ENCODE measurements at places on chromosomes 7 and 10. TPM values are rescaled to one million over a fixed set of nuclear protein-coding genes. Genes with fewer than 3 reads are reported as not detected.
A peak's percentile ranks its signal among the peaks of the same experiment; 100 is the strongest.

DNA sequence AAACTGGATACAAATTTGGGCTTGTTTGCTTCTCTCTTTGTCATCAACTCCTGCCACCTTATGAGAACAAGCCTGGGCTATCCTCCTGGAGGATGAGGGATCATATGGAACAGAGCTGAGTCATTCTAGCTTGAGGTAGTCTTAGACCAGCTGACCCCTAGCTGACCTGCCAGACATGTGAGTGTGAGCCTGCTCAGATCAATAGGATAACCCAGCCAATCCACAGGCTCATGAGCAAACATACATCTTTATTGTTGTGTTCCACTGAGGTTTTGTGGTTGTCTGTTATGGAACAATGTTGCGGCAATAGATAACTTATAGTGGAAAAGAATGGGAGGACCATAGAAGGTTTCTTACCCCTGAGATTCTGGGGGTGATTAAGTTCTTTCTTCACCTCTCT, 54.5 kb upstream of the FAM180A start:
- H3K4me1 ChIP-seq, result peaks cover 9% of the 10 kb centered on the region
- H3K27ac ChIP-seq, result no peak overlapping the region
- no peak overlapping the region for H3K4me3 ChIP-seq

- no peaks in the 10 kb centered on the region for H3K27me3 ChIP-seq
- DNase-seq, result peak; percentile 96
- H3K4me3 ChIP-seq, result no peak overlapping the region
- peaks cover 17% of the 10 kb centered on the region for H3K4me1 ChIP-seq
- H3K27ac ChIP-seq, result peak overlapping the region; percentile 67
These were observed 72.9 kb upstream of the GRID1 start for GRCh38 chr10:86439544-86439943.

Gene CAMK1D
- total RNA-seq, result 0.55 TPM

DNA sequence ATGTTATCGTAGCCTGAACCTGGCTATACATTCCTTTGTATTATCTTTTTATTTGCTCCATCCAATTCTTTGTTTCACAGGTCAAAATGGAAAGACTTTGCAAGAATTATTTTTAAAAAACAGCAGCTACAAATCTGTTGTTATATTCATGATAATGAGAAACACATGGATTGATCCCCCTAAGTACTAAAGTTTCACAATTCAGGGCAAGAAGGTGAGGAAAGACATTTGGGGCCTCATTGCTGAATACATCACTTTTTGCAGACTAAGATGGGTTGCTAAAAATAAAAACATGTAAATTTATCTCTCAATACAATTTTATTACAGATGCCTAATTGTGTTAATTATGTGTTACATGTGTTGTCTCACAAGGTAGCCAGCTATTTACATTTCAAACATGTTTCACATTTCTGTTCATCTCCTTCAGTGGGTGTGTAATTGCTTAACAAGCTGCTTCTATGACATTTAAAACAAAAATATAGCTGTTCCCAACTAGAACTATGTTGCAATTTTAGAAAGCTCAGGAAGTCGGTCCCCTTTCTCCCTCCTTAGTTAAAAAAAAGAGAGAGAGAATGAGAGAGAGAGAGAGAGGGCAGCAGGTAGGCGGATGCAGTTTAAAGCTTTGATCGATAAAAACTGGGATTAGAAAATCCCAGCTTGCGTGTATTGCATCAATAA, 606.3 kb upstream of the FZD8 start:
- no peak overlapping the region for H3K27ac ChIP-seq
- H3K4me3 ChIP-seq, result no peak overlapping the region
- H3K4me1 ChIP-seq, result no peaks in the 10 kb centered on the region
- H3K36me3 ChIP-seq, result no peaks in the 10 kb centered on the region
- no peak for DNase-seq

DNA sequence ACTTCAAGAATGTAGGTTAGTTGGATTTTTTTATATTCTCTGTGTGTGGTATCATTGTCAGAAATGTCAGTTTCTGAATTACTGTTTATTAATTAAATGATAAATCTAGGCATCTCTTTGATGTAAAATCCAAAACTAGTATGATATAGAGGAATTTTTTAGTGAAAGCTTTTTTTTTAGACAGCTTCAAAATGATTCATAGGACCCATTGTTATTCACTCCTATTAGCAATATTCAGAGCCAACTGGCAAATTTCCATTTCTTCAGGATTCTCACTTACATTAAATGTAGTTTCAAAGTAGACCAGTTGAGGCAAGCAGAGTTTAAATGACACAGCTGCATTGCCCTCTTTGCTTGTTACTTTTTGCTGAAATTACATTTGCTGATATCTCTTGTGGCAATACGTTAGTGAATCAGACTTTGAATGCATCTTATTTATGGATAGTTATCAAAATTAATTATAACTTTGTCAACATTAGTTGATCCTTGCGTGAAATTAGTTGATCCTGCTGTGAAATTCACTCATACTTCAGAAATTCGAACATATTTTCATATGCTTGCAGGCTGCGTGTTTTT, 20.3 kb downstream of the ZNF277 start:
- H3K27ac ChIP-seq, result no peak overlapping the region
- H3K36me3 ChIP-seq, result no peaks in the 10 kb centered on the region
- no peaks in the 10 kb centered on the region for H3K27me3 ChIP-seq
- no peak overlapping the region for H3K4me3 ChIP-seq
- no peak for DNase-seq

DNA sequence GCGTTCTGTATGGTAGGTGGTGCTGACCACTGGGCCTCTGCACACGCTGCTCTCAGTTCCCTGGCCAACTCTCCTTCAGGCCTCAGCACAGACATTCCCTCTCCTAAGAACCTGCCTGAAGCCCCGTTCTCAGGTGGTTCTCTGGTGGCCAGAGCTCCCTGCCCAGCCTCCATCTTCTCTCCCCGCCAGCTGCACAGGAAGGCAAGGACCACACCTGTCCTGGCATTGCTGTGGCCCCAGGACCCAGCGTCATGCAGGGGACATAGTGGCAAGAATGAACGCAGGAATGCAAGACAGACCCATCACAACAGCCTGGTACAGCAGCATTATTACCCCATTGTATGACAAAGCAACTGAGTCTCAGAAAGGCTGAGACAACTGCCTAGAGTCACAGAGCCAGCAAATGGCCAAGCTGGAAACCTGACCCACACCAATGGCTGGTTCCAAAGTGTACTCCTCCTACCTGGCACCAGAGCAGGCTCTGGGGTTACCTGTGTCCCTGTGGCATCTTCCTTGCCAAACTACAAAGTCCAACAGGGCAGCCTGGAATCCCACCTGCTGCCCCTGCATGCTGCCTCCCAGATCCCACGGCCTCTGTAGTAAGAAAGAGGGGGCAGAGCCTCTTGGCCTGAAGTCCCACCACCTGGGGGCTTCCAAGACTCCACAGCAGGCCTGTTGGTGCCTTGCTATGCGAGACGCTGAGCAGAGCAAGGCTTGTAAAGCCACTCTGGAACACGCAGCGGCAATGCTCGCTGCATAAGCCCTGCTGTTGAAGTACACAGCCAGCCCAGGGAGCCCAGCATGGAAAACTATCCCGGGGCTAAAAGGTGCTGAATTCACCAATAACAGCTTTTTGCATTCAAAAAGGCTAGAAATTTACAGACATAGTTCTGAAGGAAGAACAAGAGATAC, 73.3 kb downstream of the CHST15 start:
- H3K36me3 ChIP-seq, result no peaks in the 10 kb centered on the region
- H3K4me1 ChIP-seq, result no peaks in the 10 kb centered on the region
- H3K4me3 ChIP-seq, result no peak overlapping the region
- no peak overlapping the region for H3K27ac ChIP-seq
- no peaks in the 10 kb centered on the region for H3K27me3 ChIP-seq

GRCh38 chr10:29100505-29100904, 188.4 kb upstream of the LYZL1 start:
- no peak overlapping the region for H3K27ac ChIP-seq
- H3K4me3 ChIP-seq, result no peak overlapping the region
- no peak for DNase-seq
- no peaks in the 10 kb centered on the region for H3K36me3 ChIP-seq
- H3K4me1 ChIP-seq, result no peaks in the 10 kb centered on the region
- H3K27me3 ChIP-seq, result no peaks in the 10 kb centered on the region

Gene HOXA3
- 2.3 TPM for total RNA-seq

Gene KCNIP2
- total RNA-seq, result 2.4 TPM

Gene GIMAP7
- total RNA-seq, result 7.4 TPM

GRCh38 chr7:31633894-31634494, 53.0 kb upstream of the PPP1R17 start:
- H3K27me3 ChIP-seq, result no peaks in the 10 kb centered on the region
- H3K36me3 ChIP-seq, result no peaks in the 10 kb centered on the region
- no peak overlapping the region for H3K27ac ChIP-seq
- peaks cover 4% of the 10 kb centered on the region for H3K4me1 ChIP-seq
- no peak for DNase-seq
- H3K4me3 ChIP-seq, result no peak overlapping the region

Gene NDUFB8
- 170 TPM for total RNA-seq

GRCh38 chr10:113706623-113707022, 26.9 kb downstream of the CASP7 start:
- H3K4me1 ChIP-seq, result peaks cover 7% of the 10 kb centered on the region
- H3K36me3 ChIP-seq, result no peaks in the 10 kb centered on the region
- DNase-seq, result no peak
- no peak overlapping the region for H3K27ac ChIP-seq
- H3K27me3 ChIP-seq, result no peaks in the 10 kb centered on the region
- no peak overlapping the region for H3K4me3 ChIP-seq

- H3K4me1 ChIP-seq, result no peaks in the 10 kb centered on the region
- no peaks in the 10 kb centered on the region for H3K36me3 ChIP-seq
- DNase-seq, result no peak
- H3K4me3 ChIP-seq, result no peak overlapping the region
- H3K27me3 ChIP-seq, result no peaks in the 10 kb centered on the region
These were observed 94.1 kb upstream of the PCBD1 start for GRCh38 chr10:70982443-70982842.

Data from gastrocnemius medialis (tissue), 4 donors.